ENCODE measurements at places on chromosomes 1 and 21. TPM values are rescaled to one million over a fixed set of nuclear protein-coding genes. Genes with fewer than 3 reads are reported as not detected.

Gene GUCA2B
- total RNA-seq = not detected

Gene PRUNE1
- total RNA-seq = 11.9 TPM

Gene HEATR1
- 28.2 TPM for total RNA-seq

Gene USH2A
- total RNA-seq = not detected

Gene TMPRSS15
- total RNA-seq = not detected

Gene SLC2A5
- total RNA-seq = 0.04 TPM

Gene LRRC38
- total RNA-seq = not detected

Data from A549 treated with CORT108297 at 1 μM for 4 hours (cell line).